ENCODE measurements at places on chromosomes 2 and 18. TPM values are rescaled to one million over a fixed set of nuclear protein-coding genes. Genes with fewer than 3 reads are reported as not detected.

Gene FBXO48
- total RNA-seq: 1.5 TPM

Gene CTAGE1
- total RNA-seq: not detected

Gene NHEJ1
- 13.8 TPM for total RNA-seq

DNA sequence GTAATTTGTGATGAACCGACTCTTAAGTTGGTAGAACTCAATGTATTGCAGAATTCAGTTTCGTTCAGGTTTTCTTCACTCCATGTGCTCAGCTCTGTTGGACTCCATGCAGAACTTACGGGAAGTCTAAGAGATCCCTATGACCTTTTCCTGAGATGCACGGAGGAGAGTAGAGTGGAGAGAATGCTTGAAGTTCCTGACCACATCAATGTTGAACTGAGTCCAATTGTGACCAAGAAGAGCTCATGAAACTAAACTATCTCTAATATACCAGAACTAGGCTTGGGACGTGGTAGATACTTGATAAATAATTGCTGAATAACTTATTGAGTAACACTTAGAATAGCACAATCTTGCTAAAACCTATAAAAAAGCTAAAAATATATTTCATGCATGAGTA, 47.2 kb downstream of the TMEM178A start:
- no peak for DNase-seq

- DNase-seq: no peak
Measured at GRCh38 chr2:64401529-64401880, 52.5 kb upstream of the LGALSL start.

- DNase-seq: no peak
Measured at GRCh38 chr18:3115447-3116030, 102.6 kb upstream of the LPIN2 start.

GRCh38 chr2:138249207-138249606, 252.4 kb upstream of the SPOPL start:
- DNase-seq: no peak

GRCh38 chr2:166057370-166058164, 70.3 kb downstream of the SCN1A start:
- DNase-seq: no peak

GRCh38 chr2:129056309-129056958, 737.8 kb upstream of the HS6ST1 start:
- DNase-seq: no peak

- no peak for DNase-seq
Measured at GRCh38 chr2:206840999-206841398, 75.6 kb downstream of the FASTKD2 start.

DNA sequence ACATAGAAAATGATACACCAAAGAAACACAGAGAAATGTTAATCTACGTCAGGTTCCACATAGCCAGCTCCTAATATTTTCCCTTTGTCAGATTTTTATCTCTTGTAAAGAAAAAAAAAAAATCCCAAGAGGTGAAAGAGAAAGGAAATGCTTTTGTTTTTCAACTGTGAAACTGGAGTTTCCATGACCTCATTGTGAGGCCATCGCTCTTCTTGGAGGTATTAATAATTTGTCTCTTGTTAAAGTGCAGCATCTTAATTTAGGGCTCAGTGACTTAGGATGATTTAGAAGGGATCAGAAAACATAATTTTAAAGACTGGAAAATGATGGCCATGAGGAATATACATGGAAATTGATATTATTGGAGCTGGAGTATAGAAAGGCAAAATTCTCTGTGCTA, 21.7 kb downstream of the ARHGAP28 start:
- DNase-seq: no peak

DNA sequence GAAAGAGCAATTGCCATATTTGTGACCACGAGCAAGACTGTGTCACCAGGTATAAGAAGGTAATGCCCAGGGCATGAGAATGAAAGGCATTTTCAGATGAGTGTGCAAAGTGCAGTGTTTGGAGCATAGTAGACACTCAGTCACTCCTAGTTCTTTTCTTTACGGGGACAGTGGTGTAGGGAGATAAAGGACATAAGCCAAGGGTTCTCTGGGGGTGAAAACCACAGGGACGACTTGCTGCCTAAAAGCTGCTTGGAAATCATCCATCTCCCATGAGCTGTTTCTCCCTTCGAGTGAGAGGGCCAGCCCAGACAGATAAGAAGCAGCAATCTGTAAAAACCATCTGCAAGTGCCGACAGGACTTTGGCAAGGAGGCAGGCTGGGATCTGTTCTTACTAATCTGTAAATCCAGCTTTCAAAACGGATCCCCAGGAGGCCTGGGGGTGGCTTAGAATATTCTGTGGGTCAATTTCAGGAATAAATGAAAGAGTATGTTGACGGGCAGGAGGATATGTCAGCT, 221.6 kb downstream of the LPIN1 start:
- DNase-seq: no peak

DNA sequence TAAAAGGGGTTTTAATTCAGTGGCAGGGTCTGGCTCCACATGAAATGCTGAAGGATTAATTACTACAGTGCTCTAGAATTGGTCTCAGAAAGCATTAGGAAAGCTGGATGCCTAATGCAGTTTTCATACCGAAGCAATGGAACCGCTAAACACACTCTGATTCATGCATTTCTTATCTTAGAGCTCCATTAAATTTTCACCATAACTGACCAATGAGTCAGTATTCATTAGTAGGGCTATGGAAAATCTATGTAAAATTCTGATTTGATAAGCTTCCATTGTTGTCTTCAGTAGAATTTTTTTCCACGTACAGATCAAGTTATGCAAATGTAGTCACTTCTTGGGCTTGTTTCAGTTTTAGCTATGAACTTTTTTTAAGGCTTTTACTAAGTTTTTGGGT, 359.9 kb downstream of the ARHGAP15 start:
- no peak for DNase-seq

GRCh38 chr2:140643761-140644187, 1487.0 kb downstream of the LRP1B start:
- DNase-seq: no peak

DNA sequence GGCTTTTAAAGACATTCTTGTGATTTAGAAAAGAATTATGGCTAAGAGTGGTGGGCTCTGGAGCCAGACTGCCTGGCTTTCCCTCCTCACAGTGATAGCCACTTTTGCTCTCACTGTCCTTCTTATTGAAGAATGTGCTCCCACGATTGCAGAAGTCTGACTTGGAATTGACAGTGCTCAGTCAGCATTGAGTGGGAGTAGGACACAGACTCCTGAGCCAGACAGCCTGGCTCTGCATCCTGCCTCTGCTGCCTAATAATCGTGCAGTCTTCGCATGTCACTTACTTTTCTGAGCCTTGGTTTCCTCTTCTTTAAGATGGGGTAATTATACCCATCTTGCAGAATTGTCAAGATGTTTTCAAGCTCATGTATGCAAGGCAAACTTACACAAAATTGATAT, 23.3 kb downstream of the SPATS2L start:
- no peak for DNase-seq

- no peak for DNase-seq
Measured at GRCh38 chr18:12283666-12284065, 24.4 kb upstream of the TUBB6 start.

- no peak for DNase-seq
Measured at GRCh38 chr2:96111823-96112500, 4.4 kb downstream of the ADRA2B start.

DNA sequence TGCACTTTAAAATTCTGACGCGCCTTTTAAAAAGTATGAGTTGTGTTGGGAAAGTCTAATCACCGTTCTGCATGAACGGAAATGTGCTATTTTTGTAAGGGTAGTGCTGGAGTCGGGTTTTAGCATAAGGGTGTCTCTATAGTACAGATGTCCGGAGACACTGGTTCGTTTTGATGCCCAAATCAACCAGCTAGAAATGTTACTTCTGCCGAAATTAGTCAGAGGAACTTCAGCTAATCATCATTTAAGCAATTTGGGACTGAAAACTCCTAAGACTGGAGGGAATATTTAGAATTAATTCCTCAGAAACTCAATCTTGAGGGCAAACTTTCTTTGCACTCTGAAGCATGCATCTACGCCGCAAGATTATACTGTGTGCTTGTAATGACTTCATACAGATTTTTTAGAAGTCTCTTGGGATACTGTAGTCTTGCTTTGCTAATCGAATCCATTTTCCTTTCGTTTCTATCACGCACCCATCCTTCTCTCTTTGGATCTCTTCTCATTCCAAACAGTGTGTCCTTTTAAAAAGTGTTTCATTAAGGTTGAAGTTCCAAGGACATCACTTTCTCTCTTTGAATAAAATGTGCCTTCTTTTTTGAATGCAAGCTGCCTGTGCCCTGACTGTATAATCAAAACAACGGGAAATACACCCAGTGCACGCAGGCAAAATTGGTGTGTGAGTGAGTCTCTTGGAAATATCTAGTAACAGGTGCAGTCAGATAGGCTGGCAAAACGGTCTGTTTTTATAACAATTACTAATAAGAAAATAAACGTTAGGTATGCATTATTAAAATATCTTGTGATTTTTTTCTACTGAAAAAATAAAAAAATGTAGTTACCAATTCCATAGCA, 270.9 kb upstream of the TCF4 start:
- DNase-seq: no peak

GRCh38 chr2:36445185-36445866, 89.7 kb downstream of the CRIM1 start:
- no peak for DNase-seq

All from mesenteric fat pad (tissue), 1 donor.